ENCODE measurements at places on chromosomes 2 and 18.

DNA sequence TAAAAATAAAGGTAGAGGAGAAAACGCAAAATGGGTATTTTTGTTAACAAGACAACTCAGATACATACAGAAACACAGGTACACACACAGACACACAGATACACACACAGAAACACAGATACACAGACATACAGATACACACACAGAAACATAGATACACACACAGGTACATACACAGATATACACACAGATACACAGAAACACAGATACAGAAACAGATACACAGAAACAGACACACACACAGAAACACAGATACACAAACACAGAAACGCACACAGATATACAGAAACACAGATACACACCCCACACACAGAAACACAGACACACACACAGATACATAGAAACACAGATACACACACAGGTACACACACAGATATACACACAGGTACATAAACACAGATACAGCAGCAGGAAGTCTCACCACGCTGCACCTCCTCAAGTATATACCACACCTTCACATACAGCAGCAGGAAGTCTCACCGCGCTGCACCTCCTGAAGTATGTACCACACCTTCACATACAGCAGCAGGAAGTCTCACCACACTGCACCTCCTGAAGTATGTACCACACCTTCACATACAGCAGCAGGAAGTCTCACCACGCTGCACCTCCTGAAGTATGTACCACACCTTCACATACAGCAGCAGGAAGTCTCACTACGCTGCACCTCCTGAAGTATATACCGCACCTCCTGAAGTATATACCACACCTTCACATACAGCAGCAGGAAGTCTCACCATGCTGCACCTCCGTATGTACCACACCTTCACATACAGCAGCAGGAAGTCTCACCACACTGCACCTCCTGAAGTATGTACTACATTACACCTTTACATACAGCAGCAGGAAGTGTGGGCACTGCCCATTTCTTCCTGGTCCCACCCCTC lies 250.5 kb downstream of the HDAC4 start:
- DNase-seq: no peak

- no peak for DNase-seq
Measured at GRCh38 chr2:149814049-149814448, 226.5 kb upstream of the MMADHC start.

DNA sequence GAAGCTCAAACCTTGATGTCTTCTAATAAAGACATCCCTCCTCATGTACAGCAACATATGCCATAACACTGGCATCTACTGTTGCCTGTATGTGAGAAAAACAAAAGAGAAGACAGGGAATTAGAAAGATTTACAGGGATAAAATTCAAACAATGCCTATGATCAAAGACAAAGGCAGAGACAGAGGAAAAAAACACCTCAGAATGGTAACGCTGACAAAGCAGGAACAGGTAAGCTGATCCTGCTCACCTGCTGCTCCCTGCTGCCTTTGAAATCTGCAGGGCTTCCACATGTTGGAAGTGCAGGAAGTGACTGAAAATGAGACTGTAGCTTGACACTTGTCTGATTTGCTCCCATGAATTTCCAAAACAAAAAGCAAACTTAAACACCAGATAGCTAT lies 90.2 kb upstream of the DNAJC10 start:
- no peak for DNase-seq

GRCh38 chr2:194077366-194077765 lies 1579.7 kb upstream of the SLC39A10 start:
- no peak for DNase-seq

DNA sequence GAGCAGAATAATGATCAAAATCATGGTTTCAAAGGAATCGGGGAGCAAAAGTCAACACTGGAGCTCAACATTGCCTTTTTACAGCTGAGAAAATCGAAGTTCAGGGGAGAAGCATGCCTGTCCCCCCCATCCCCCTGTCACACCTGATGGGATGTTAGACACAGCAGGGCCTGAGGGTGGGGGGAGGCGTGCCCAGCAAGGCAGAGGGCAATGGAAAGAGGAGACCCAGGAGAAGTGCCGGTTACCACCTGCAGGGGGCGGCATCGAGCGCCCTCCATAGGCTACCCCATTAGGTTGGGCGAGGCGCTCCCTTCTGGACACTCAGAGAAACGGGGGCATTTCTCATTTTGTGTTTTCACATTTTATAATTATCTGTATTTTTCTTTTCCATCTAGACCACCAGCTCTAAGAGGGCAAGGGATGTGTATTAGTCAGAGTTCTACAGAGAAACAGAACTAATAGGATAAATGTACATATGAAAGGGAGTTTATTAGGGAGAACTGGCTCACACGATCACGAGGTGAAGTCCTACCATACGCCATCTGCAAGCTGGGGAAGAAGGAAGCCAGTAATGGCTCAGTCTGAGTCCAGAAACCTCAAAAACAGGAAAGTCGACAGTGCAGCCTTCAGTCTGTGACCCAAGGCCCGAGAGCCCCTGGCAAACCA lies 271.3 kb downstream of the LRATD1 start:
- DNase-seq: peak; percentile 72

- no peak for DNase-seq
Measured at GRCh38 chr18:54254265-54254758, 15.0 kb upstream of the POLI start.

DNA sequence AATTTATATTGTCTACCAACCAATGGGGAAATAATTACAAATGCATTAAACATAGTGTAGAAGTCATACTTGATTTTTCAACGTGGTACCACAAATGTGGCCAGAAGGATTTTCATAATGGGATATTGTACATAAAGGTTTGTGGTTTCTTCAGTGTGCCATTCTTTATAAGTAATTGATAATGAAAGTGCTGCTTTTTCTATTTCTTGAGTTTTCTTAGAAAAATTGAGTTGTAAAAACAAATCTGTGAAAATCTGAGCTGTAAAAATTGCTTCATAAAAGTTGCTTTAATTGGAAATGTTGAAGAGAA lies 103.6 kb downstream of the KYNU start:
- DNase-seq: peak; percentile 15

GRCh38 chr2:64227603-64228125 lies 83.4 kb upstream of the PELI1 start:
- no peak for DNase-seq

- DNase-seq: peak; percentile 2
Measured at GRCh38 chr2:81389203-81389602, 1084.7 kb upstream of the LRRTM1 start.

- DNase-seq: peak; percentile 42
Measured at GRCh38 chr2:26018184-26019055, 15.5 kb upstream of the RAB10 start.

GRCh38 chr18:44741511-44741910 lies 60.8 kb downstream of the SETBP1 start:
- DNase-seq: no peak

GRCh38 chr18:2920027-2920426 lies 73.2 kb downstream of the EMILIN2 start:
- DNase-seq: no peak

DNA sequence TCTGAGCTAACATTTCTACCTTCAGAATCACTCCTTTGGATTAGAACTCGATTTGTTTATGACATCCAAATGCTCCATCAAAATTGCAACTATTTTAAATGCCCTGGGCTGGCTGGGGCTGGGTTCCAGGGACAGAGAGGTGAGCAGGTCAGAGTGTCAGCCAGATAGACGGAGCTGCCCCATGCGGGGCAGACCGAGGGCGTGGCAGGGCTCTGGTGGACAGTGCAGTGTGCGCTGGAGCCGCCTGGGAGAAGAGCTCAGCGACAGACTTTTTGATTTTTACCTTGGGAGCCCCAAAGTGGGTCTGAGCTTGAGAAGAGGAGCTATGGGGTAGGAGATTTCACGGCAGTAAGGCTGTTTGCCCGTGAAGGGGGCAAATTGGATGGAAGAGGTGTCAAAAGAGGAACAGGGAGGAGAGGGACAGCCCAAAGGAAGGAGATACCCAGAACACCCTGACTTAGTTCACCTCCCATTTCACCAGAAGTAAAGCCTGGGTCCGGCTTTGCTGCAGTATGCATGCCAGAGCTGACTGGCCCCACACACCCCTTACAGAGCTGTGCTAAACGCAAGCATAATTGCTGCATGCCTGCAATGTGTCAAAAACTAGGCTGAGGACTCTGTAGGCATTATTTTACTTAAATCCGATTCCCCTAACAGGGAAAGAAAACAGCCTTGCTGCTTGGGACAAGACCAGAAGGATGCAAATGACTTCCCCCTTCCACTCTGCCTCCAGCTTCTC lies 33.7 kb downstream of the EN1 start:
- no peak for DNase-seq

GRCh38 chr2:172887280-172887679 lies 151.6 kb downstream of the RAPGEF4 start:
- no peak for DNase-seq

GRCh38 chr2:71727562-71727961 lies 274.2 kb downstream of the DYSF start:
- DNase-seq: no peak

- DNase-seq: no peak
Measured at GRCh38 chr2:172451923-172452322, 24.5 kb downstream of the ITGA6 start.

GRCh38 chr2:72750466-72750865 lies 75.4 kb downstream of the EXOC6B start:
- DNase-seq: no peak

DNA sequence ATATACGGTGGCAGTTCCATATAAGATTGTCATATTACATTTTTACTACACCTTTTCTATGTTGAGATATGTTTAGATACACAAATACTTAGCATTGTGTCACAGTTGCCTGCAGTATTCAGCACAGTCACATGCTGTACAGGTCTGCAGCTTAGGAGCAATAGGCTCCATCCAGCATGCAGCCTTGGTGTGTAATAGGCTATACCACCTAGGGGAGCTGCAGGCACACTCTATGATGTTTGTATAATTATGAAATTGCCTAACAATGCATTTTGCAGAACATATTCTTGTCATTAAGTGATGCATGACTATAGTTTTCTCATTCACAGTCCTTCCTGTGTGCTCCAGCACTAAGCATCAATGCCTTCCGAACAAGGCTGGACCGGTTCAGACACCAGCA lies 133.4 kb downstream of the NDUFA10 start:
- no peak for DNase-seq

- DNase-seq: no peak
Measured at GRCh38 chr2:239311132-239312040, 89.4 kb downstream of the HDAC4 start.

GRCh38 chr2:129870685-129871241 lies 108.7 kb upstream of the RAB6C start:
- DNase-seq: no peak

DNA sequence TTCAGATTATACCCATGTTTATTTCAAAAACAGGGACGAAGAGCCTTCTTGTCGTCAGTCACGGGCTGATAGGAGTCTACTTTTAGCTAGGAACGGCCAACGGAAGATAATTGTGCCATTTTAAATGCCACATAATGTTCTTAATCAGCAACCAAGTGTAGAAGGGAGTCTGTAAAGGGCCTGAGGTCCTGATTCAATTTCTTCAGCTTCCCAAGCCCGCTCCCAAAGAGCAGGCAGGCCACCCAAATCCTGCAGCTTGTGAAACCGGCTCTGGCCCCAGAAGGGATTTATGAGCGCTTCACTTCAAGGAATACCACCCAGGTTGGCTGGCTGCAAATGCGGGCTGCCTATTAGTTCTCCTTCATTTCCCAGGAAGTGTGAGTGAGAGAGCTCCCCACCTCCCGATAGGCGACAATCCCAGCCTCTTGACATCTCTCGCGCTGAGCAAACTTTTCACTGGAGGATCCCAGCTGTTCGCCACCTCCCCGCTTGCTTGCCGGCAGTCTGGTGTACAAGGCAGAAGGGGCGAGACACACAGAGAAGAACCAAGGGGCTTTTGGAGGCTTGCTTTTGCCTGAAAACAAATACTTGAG lies 272.9 kb downstream of the CDH20 start:
- DNase-seq: no peak

DNA sequence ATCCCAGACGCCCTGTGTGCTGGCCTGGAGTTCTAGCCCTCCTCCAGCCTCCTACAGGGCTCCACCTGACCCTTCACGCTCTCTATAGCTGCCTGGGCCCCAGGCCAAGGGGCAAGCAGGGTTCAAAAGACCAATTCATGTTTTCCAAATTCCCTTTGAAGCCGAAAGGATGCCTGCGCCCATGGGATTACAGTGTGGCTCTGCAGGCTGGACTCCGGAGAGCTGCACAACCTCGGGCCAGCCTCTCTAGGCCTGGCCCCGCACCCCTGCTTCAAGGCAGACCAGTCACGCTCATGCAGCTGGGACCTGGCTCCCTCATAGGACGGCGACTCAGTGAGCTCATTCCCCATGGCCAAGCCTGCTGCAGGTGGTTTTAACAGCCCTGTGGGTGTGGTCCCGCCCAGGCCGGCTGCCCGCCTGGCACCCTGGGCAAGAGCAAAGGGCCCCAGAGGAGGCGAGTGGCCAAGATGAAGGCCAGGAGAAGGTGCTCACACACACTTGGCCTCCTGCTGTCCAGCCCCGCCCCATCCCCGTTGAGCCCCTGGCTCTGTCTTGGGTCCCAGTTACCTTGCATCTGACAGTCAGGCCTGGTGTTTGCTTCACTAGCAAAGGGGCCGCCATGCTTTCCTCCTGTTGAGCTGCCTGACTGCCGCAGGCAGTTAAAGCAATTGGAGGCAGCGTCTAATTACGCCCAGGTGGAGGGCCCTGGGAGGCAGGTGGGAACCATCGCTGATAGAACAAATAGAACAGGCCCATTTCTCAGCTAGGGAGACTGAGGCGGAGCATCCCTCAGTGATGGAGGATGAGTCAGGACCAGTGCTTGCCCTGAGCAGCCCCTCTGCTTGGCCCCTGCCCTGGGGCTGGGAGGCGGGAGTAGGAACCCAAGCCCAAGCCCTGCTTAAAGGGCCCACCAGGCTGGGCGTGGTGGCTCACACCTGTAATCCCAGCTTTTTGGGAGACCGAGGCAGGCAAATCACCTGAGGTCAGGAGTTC lies 56.9 kb downstream of the SMAD7 start:
- no peak for DNase-seq

- no peak for DNase-seq
Measured at GRCh38 chr2:203412546-203413331, 84.5 kb downstream of the ABI2 start.

DNA sequence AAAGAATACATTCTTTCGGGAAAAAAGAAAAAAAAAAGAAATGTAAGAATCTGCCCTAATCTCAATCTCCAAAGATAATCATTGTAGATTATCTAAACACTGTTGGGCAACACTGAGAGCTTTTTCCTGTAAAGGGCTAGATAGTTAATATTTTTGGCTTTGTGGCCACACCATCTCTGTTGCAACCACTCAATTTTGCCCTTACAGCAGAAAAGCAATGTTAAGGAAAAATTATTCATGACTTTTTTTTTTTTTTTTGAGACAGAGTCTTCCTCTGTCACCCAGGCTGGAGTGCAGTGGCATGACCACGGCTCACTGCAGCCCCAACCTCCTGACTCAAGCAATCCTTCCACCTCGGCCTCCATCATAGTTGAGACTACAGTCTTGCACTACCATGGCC lies 17.3 kb upstream of the FZD5 start:
- no peak for DNase-seq

DNA sequence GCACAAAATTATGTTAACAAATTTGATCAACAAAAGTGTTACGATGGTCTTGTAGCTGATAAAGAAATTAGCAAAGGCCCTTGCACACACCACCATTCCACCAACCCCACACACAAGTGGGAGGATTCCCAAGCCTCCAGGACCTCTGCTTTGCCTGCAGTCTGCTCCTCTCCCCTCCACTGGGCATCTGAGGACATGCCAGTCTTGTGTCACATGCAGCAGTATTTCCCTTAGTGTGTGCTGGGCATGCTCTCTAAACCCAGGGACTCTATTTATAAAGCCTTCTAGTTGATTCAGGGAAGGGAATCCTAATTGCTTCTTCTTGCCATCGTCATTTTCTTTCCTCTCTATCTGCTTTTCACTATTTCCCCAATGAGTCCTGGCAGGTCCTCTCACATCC lies 53.3 kb downstream of the KCTD18 start:
- DNase-seq: no peak
